HFFc6 (cell line): ENCODE measurements at places on chromosomes 6 and 20. TPM values are rescaled to one million over a fixed set of nuclear protein-coding genes. Genes with fewer than 3 reads are reported as not detected.
A peak's percentile ranks its signal among the peaks of the same experiment; 100 is the strongest.

DNA sequence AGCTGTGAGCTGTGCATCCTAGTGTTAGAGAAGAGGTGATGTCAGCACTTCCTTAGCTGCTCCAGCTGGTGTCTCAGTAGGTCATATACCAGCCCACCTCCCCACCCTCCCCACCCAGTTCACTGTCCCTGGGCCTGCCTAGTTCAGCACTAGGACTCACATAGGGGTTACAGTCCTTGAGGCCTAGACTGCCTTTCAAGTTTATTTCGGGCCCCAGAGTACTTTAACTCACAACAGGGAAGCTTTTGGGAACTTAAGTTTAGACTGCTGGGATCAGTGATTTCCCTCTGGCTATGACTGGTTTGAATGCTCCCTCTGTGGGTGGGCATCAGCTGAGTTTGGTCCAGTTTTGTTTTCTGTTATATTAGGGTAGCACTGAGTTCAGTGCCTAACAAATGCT lies 139.2 kb upstream of the MMS22L start:
- no peak overlapping the region for H3K27ac ChIP-seq
- H3K4me3 ChIP-seq = no peak overlapping the region
- no peaks in the 10 kb centered on the region for H3K36me3 ChIP-seq
- no peak for DNase-seq
- no peaks in the 10 kb centered on the region for H3K4me1 ChIP-seq

Gene ZC2HC1B
- not detected in 3 replicates for total RNA-seq

DNA sequence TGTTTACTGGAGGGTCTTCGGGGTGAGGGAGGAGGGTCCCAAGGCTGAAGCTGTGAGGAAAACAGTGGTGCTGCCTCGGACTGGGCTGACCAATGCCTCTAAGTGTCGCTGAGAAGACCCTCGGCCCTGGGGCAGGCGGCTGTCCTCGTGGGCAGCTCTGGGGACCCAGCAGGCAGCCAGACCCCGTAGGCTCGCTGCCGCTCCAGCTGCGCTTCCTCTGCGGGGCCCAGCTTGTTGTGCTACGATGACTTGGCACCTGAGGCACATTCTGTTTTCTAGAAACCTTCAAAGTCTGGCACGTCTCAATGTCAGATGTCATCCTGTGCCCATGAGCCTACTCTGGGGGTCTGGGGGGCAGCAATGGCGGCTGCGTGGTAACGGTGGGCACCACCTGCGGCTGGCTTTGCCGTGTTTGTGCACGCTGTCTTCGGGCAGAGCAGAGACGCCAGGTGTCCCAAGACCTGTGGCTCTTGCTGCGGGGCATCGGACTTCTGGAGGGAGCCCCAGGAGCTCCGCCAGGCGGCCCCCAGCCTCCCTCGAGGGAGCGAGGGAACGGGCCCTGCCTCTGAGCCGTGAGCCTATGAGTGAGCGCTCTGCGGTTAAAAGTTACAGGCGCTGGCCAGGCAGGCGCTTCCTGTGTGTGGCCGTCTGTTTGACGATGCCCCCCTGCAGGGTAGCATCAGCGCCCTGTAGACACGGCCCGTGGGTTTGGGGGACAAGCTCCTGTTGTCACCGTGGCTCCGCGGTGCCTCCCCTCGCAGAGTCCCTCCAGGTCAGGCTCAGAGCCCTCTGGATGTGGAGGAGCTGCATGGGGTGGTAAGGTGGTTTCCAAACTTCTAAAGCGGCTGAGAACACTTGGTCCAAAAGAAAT lies 6.8 kb downstream of the SLC17A9 start:
- peaks cover 2% of the 10 kb centered on the region; the same call in 1 of the 2 replicates for H3K4me1 ChIP-seq
- no peak overlapping the region for H3K4me3 ChIP-seq
- H3K27me3 ChIP-seq = peaks cover 4% of the 10 kb centered on the region
- no peak for DNase-seq

GRCh38 chr6:131729550-131729949 lies 18.7 kb upstream of the CTAGE9 start:
- H3K4me3 ChIP-seq = no peak overlapping the region
- DNase-seq = no peak
- H3K27me3 ChIP-seq = no peaks in the 10 kb centered on the region
- peaks cover 34% of the 10 kb centered on the region for H3K4me1 ChIP-seq
- H3K36me3 ChIP-seq = peaks cover 5% of the 10 kb centered on the region; the same call in 1 of the 2 replicates

Gene C20orf204
- total RNA-seq = 0.46 to 0.56 TPM (median 0.48 TPM) in 3 replicates

DNA sequence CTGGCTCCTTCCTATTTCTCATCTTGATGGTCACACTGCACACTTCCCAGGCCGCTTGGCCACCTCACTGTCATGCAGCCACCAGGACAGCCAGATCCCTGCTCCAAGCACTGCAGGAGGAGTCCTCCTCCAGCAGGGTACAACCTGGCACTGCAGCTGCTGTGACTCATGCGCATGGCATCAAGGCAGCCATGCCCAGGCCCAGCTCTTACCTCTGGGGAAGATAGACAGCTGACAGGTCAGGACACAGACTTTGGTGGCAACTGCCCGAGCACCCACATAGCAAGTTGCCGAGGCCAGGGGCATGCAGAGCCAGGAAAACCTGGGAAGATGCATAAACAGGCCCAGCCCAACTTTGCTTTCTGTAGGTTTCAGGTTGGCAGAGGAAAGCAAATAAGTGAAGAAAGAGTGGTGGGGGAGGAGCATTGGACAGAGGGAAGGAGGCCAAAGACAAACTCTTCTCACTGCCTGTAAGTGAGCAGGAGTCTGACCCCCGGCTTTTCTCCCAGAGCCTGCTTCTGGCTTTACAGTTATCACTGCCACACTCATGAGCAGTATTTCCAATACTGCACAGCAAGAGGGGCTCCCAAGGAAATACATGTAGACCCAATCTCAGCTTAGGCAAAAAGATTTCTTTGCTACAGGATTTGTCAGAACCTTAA lies 38.8 kb downstream of the SLC22A3 start:
- no peaks in the 10 kb centered on the region for H3K36me3 ChIP-seq
- H3K4me1 ChIP-seq = no peaks in the 10 kb centered on the region
- H3K4me3 ChIP-seq = no peak overlapping the region
- H3K27ac ChIP-seq = no peak overlapping the region
- DNase-seq = no peak
- no peaks in the 10 kb centered on the region for H3K27me3 ChIP-seq

- no peak for DNase-seq
- H3K27ac ChIP-seq = no peak overlapping the region
- H3K27me3 ChIP-seq = no peaks in the 10 kb centered on the region; the same call in none of the 2 replicates
- peaks cover 6% of the 10 kb centered on the region; the same call in 1 of the 2 replicates for H3K36me3 ChIP-seq
- H3K4me1 ChIP-seq = no peaks in the 10 kb centered on the region
Observed at GRCh38 chr20:5772704-5773103, 22.5 kb downstream of the SHLD1 start.

Gene HLA-DPB1
- total RNA-seq = 1.7 to 5.4 TPM (median 4.5 TPM) in 3 replicates

Gene GTF3C6
- 126 to 134 TPM (median 132 TPM) in 3 replicates for total RNA-seq

- H3K4me3 ChIP-seq = no peak overlapping the region; the same call in 1 of the 2 replicates
- no peaks in the 10 kb centered on the region; the same call in 1 of the 2 replicates for H3K27me3 ChIP-seq
- no peak for DNase-seq
- H3K27ac ChIP-seq = 0 out of 2 replicates have a peak overlapping the region, but pooled peaks have one; percentile 51
Observed at GRCh38 chr20:43384101-43384940, 73.4 kb upstream of the SRSF6 start.

Gene CLPSL2
- total RNA-seq = not detected in 2 replicates

DNA sequence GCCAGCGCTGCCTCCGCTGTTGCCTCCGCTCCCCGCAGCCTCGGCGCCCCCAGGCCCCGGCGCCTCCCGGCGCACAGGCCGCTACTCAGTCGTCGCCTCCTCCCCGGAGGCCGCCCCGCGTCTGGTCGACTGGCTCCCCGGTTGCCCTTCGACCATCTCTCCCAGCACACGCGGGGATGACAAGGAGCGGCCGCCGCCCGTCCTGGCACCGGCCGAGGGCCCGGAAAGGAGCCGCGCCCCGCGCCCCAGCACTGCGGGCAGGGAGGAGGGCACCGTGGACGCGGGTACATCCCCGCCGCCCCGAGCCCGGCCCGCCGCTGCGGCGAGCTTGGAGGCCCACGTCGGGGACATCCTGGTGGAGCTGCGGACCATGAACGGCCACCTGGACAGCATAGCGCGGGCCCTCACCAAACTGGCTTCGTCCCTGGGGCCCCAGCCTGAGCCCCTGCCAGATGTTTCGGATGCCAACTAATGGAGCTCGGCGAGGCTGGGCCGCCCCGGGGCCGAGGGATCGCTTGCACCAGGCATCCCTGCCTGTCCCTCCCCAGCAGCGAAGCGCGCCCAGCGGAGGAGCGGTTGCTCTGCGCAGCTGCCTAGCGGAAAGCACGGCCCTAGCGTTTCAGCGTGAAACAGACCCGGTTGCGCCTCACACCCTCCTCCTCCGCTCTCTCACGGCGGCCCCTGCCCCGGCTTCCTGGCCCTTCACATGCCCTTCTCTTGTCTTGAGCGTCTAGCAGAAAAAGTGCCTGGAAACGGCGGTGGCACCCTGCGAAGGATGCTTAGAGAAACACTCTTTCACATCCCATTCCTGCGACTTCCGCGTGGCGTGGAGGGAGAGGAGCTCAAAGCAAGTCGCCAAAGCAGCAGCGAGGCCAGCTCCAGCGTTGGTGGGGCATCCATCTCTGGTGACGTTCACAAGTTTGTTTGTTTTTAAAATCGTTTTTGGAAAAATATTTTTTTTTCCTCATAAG lies 285.8 kb upstream of the SUPT3H start:
- peak overlapping the region; percentile 73 for H3K4me3 ChIP-seq
- H3K27me3 ChIP-seq = peaks cover 5% of the 10 kb centered on the region; the same call in 1 of the 2 replicates
- no peak overlapping the region; the same call in 1 of the 2 replicates for H3K27ac ChIP-seq
- DNase-seq = no peak

GRCh38 chr20:53879048-53879684 lies 191.2 kb downstream of the BCAS1 start:
- DNase-seq = no peak
- no peak overlapping the region for H3K4me3 ChIP-seq
- H3K27me3 ChIP-seq = no peaks in the 10 kb centered on the region; the same call in 1 of the 2 replicates
- H3K36me3 ChIP-seq = no peaks in the 10 kb centered on the region

DNA sequence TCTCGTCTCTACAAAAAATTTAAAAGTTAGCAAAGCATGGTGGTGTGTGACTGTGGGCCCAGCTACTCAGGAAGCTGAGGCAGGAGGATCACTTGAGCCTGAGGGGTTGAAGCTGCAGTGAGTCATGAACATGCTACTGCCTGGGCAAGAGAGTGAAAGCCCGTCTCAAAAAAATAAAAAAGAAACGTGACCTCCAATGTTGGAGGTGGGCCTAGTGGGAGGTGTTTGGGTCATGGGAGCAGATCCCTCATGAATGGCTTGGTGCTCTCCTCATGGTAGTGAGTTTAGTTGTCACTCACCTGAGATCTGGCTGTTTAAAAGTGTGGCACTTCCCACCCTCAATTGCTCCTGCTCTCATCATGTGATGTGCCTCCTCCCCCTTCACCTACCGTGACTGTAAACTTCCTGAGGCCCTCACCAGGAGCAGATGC lies 24.3 kb downstream of the RBL1 start:
- peak; percentile 77 for DNase-seq
- peaks cover 13% of the 10 kb centered on the region for H3K36me3 ChIP-seq
- peaks cover 28% of the 10 kb centered on the region for H3K4me1 ChIP-seq
- peak overlapping the region; percentile 58 for H3K4me3 ChIP-seq

DNA sequence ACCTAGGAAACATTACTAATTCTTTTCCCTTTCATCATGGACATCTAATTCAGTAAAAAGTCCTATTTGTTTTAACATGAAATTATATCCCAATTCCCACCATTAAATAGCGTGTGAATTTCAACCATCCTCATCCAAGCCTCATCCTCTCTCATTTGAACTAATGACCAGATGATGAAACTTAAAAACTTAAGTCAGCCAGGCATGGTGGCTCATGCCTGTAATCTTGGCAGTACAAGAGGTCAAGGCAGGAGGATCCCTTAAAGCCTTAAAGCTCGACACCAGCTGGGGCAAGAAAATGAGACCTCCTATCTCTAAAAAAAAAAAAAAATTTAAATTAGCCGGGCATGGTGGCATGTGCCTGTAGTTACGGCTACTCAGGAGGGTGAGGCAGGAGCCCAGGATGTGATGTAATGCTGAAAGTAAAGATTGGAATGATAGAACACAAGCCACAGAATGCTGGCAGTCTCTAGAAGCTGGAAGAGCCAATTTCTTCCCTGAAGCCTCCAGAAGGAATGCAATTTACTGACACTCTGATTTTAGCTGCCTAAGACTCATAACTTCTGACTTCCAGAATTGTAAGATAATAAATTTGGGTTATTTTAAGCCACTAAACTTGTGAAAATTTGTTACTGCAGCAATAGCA lies 27.1 kb upstream of the HAO1 start:
- no peaks in the 10 kb centered on the region for H3K36me3 ChIP-seq
- peaks cover 3% of the 10 kb centered on the region; the same call in 1 of the 2 replicates for H3K27me3 ChIP-seq
- DNase-seq = peak; percentile 68

Gene SLC17A1
- not detected in 3 replicates for total RNA-seq

Gene RPP21
- 32.8 to 48.2 TPM (median 39.4 TPM) in 3 replicates for total RNA-seq
